ENCODE measurements at places on chromosomes 11 and 22.

GRCh38 chr11:112339566-112339965 lies 78.9 kb upstream of the PLET1 start:
- DNase-seq = no peak

GRCh38 chr22:30008401-30008800 lies 71.9 kb upstream of the HORMAD2 start:
- no peak for DNase-seq

- DNase-seq = no peak
Measured at GRCh38 chr11:105368711-105369110, 229.1 kb upstream of the CARD18 start.

DNA sequence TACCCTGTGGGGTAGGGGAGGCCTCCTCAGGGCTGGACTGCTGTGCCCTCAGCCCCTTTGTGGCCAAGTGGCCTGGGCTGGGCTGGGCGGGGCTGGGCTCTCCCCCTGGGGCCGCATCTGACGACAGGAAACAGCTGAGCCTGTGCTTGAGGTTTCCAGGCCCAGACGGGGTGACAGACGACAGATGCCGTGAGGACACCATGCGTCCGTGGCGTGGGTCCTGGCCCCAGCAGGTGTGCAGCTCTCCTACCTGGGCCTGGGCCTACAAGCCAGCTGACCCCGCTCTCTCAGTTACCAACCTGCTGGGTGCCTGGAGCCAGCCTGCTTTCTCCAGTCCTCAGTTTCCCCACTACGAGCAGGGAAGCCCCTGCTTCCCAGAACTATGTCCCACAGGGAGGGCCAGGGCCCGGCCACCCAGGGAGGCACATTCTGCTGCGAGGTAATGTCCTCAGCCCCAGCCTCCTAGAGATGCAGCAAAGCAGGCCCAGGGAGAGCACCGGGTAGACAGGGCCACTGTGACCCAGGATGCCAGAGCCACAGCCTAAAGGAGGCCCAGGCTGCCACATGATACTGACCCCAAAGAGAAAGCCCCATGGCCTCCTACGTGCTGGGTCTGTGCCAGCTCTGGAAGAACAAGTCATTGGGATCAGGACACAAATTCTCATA lies 181.3 kb downstream of the IGLL1 start:
- DNase-seq = no peak

- no peak for DNase-seq
Measured at GRCh38 chr22:48609279-48609865, 1218.3 kb downstream of the BRD1 start.

- no peak for DNase-seq
Measured at GRCh38 chr22:35727436-35727835, 9.8 kb downstream of the APOL5 start.

DNA sequence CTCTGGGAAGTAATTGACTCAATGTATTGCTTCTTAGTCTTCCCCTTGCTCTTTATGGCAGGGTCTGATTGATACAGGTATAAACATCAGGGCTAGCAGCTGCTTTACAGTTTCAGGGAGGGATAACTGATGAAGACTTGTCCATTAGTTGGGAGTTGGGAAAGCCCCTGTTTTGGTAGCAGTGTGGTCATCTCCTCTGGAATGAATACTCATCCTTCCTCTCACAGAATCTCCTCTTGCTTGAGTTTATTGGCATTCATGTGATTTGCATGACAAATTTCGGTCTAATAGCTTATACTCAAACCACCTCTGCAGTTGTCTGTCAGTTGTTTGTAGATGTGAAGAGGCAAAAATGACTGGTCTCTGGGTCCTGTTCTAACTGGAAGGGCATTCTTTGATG lies 79.7 kb downstream of the FAT3 start:
- DNase-seq = no peak

All from stimulated activated CD4-positive, alpha-beta T cell treated with anti-CD3 and anti-CD28 coated beads, Interleukin-2, amount 100 ng/mL, for 48 hours (primary cell).